NCI-H1105 treated with DMSO at 0.1 percent for 48 hours (cell line): ENCODE measurements at places on chromosomes 5 and 9.

DNA sequence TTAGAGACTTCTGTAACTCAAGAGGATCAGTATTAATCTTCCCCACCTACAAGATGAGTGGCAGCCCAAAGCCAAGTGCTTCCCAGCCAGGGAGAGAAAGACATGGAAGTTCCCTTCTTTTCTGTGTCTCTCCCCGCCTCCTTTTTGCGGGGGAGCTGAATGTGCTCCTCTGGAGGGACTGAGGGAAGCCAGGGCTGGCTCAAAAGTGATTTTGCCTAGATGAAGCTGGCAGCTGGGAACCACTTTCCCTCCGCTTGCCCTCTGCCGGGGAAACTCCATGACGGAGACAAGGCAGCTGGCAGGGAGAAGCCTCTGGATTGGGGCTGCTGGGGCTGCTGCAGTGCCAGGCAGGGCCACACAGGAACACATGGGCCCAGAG is 24.4 kb downstream of the EGR1 start:
- DNase-seq: no peak

DNA sequence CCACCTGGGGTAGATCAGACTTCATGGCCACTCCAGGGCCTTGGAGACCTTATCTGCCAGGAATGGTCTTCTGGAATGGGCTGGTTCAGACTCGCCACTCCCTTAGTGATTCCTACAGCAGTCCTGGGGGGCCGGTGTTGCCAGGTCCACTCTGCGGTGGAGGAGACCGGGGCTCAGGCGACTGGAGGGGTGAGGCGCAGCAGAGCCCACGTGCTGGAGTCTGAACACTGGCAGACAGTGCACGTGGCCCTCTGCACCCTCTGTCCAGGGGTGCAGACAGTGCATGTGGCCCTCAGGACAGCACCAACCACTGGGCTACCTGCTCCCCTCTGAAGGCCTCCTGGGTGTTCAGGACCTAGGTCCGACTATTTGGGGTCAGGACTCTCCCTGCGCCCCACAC is 94.8 kb upstream of the PHYKPL start:
- no peak for DNase-seq

DNA sequence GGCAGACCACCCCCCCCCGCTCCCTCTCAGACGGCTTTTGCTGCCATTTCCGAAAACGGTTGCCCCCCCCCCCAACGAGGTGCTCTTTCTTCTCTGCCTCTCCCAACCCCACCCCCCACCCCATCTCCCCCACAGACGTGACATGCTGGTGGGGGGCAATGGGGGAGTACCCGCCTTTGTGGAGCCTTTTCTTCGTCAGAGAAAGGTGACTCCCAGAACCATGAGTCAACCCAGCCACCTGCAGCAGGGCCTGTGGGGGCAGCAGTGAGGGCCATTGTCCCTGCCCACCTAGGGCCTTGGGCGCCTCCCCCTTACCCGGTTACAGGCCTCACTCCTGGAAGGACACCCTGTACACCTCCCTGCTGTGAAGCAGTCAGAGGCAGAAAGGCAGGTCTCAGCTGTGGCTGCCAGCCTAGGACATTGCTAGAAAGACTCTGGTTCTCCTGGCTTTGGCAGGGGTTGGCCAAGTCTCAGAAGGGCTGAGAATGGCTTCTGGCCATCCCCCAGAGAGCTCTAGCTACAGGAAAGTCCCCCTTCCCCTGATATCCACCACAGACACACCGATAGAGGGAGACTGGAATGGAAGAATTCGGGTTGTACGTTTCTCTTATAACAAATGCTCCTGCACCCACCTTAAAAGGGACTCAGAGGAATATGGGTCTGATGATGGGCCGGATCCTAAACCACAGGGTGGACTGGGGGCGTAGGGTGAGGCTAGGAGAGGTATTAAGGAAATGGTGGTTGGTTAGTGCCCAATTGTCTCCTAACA is 2.2 kb downstream of the DNAJB5 start:
- DNase-seq: no peak

DNA sequence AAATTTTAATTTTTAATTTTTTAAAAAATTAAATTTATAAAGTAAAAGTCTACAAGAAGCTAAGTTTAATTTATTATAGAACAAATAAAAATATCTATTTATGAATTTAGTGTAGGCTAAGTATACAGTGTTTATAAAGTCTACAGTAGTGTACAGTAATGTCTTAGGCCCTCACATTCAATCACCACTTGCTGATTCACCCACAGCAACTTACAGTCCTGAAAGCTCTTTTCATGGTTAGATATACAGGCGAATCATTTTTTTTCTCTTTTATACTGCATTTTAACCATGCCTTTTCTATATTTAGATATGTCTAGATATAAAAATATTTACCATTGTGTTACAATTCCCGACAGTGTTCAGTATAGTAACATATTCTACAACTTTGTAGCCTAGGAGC is 55.9 kb downstream of the PCSK1 start:
- no peak for DNase-seq
